ENCODE measurements at places on chromosomes 12 and 14. TPM values are rescaled to one million over a fixed set of nuclear protein-coding genes. Genes with fewer than 3 reads are reported as not detected.

Gene SMCO2
- total RNA-seq = not detected

Gene GNG2
- total RNA-seq = 20.9 TPM

Gene RNASE13
- not detected for total RNA-seq

Gene ART4
- 1.1 TPM for total RNA-seq

Gene TMEM52B
- total RNA-seq = 1.3 TPM

Gene ALDH2
- 324 TPM for total RNA-seq

Gene SLC2A3
- 112 TPM for total RNA-seq

Gene PDE6H
- total RNA-seq = not detected

Gene CLEC2A
- total RNA-seq = not detected

Gene FLRT2
- total RNA-seq = 14.3 TPM

Gene CCDC88C
- total RNA-seq = 43.7 TPM

Gene MSI1
- 3.5 TPM for total RNA-seq

Gene CRIP1
- total RNA-seq = 72.8 TPM

Gene PPP4R4
- total RNA-seq = 25.9 TPM

Gene CLEC1A
- 18.7 TPM for total RNA-seq

Gene DACT1
- total RNA-seq = 22.4 TPM

Gene SALL2
- total RNA-seq = 10.0 TPM

Gene NOVA1
- 10.0 TPM for total RNA-seq

Gene VDR
- 4.4 TPM for total RNA-seq

Gene MYO1H
- total RNA-seq = 0.15 TPM

Gene PRH2
- total RNA-seq = not detected

Gene BHLHE41
- 39.0 TPM for total RNA-seq

Gene LTB4R2
- 14.0 TPM for total RNA-seq

Gene NTS
- total RNA-seq = 0.86 TPM

Gene ANKRD33
- total RNA-seq = 0.14 TPM

Gene ANO4
- 1.9 TPM for total RNA-seq
